Activated naive CD4-positive, alpha-beta T cell treated with anti-CD3 and anti-CD28 coated beads, Interleukin-2, amount 10 ng/mL, durations not matched to agents 7 days and 5 days (primary cell): ENCODE measurements at places on chromosomes 3 and 15.

- H3K36me3 ChIP-seq, result no peaks in the 10 kb centered on the region
- H3K4me1 ChIP-seq, result no peaks in the 10 kb centered on the region
- H3K4me3 ChIP-seq, result no peak overlapping the region
- DNase-seq, result no peak
These were observed 50.9 kb upstream of the ARL6 start for GRCh38 chr3:97713634-97714033.

DNA sequence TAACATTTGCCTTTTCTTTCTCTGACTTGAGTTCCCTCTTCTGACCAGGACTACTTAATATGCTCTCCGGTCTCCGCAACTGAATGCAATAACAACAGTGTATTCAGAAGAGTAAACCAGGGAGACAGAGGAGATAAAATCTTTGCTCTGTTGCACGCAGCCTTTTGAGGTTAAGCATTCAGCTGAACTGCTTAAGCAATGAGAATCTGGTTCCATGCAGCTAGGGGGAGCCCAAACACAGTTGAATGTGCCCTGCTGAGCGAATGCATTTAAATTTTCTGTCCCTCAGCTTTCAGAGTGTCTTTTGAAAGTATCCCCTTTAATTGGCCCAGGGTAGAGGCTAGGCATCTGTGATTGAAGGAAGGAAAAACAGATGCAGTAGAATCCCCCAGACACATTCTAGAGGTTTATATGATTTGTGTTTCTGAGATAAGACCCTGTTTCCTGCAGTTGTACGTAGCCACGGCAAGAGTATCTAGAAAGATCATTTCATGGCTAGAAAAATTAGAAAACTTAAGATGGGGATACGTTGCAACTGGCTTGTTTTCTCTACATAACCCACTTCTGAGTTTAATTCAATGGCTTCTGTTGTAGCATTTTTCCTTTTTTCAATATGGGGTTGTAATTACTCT lies 309.6 kb downstream of the TUSC7 start:
- DNase-seq, result peak; percentile 22
- H3K4me3 ChIP-seq, result no peak overlapping the region
- H3K27ac ChIP-seq, result no peak overlapping the region
- no peaks in the 10 kb centered on the region for H3K4me1 ChIP-seq

GRCh38 chr15:49438962-49439631 lies 16.1 kb downstream of the FGF7 start:
- H3K4me3 ChIP-seq, result no peak overlapping the region
- H3K27ac ChIP-seq, result no peak overlapping the region
- no peak for DNase-seq
- no peaks in the 10 kb centered on the region for H3K4me1 ChIP-seq
- no peaks in the 10 kb centered on the region for H3K27me3 ChIP-seq

- H3K36me3 ChIP-seq, result no peaks in the 10 kb centered on the region
- H3K27ac ChIP-seq, result no peak overlapping the region
- H3K4me1 ChIP-seq, result peaks cover 14% of the 10 kb centered on the region
- no peak overlapping the region for H3K4me3 ChIP-seq
- DNase-seq, result no peak
These were observed 11.0 kb upstream of the STARD5 start for GRCh38 chr15:81334768-81335435.

GRCh38 chr3:171311784-171312183 lies 148.4 kb downstream of the TNIK start:
- no peaks in the 10 kb centered on the region for H3K27me3 ChIP-seq
- peaks cover 32% of the 10 kb centered on the region for H3K4me1 ChIP-seq
- peak; percentile 26 for DNase-seq
- H3K36me3 ChIP-seq, result peaks cover 12% of the 10 kb centered on the region

GRCh38 chr3:11238060-11238459 lies 34.1 kb upstream of the ATG7 start:
- no peaks in the 10 kb centered on the region for H3K36me3 ChIP-seq
- no peak overlapping the region for H3K4me3 ChIP-seq
- no peak overlapping the region for H3K27ac ChIP-seq
- peaks cover 26% of the 10 kb centered on the region for H3K27me3 ChIP-seq
- H3K4me1 ChIP-seq, result peaks cover 5% of the 10 kb centered on the region

GRCh38 chr3:101381809-101382208 lies 61.4 kb upstream of the IMPG2 start:
- no peak overlapping the region for H3K4me3 ChIP-seq
- DNase-seq, result no peak
- no peak overlapping the region for H3K27ac ChIP-seq
- H3K27me3 ChIP-seq, result no peaks in the 10 kb centered on the region

GRCh38 chr3:73538486-73538885 lies 86.3 kb downstream of the PDZRN3 start:
- H3K27me3 ChIP-seq, result no peaks in the 10 kb centered on the region
- no peaks in the 10 kb centered on the region for H3K36me3 ChIP-seq
- H3K27ac ChIP-seq, result no peak overlapping the region
- no peak overlapping the region for H3K4me3 ChIP-seq
- H3K4me1 ChIP-seq, result no peaks in the 10 kb centered on the region
- no peak for DNase-seq

GRCh38 chr15:80309769-80310384 lies 57.9 kb upstream of the CTXND1 start:
- H3K27me3 ChIP-seq, result peaks cover 6% of the 10 kb centered on the region
- H3K27ac ChIP-seq, result no peak overlapping the region
- H3K4me3 ChIP-seq, result no peak overlapping the region
- H3K4me1 ChIP-seq, result no peaks in the 10 kb centered on the region
- no peak for DNase-seq
- H3K36me3 ChIP-seq, result no peaks in the 10 kb centered on the region

GRCh38 chr15:82804575-82804949 lies 1.3 kb downstream of the FSD2 start:
- peaks cover 10% of the 10 kb centered on the region for H3K4me1 ChIP-seq
- peaks cover 56% of the 10 kb centered on the region for H3K27me3 ChIP-seq
- no peaks in the 10 kb centered on the region for H3K36me3 ChIP-seq
- no peak for DNase-seq
- no peak overlapping the region for H3K27ac ChIP-seq

GRCh38 chr15:90200534-90201129 lies 498 bp upstream of the SEMA4B start:
- peaks cover 22% of the 10 kb centered on the region for H3K27me3 ChIP-seq
- peaks cover 5% of the 10 kb centered on the region for H3K36me3 ChIP-seq
- DNase-seq, result no peak
- H3K4me3 ChIP-seq, result peak overlapping the region; percentile 79
- peaks cover 26% of the 10 kb centered on the region for H3K4me1 ChIP-seq

DNA sequence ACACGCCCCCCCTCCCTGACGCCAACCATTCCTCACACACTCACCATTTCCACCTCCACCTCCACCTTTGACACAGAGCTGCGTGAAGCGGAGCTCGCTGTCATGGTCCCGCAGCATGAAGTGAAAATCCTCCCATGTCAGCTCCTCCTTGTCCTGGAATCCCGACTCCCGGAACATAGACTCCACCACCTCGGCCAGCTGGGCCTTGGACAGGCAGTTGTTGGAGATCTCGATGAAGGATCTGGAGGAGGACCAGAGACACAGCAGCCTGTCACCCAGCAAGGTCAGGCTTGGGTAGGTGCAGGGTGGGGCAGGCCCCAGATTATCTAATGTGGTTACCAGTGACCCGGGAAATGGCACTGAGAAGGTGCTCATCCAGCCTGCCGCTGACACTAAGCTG lies 12.2 kb downstream of the DUOX2 start:
- no peaks in the 10 kb centered on the region for H3K4me1 ChIP-seq
- H3K27me3 ChIP-seq, result peaks cover 41% of the 10 kb centered on the region
- H3K27ac ChIP-seq, result no peak overlapping the region
- H3K4me3 ChIP-seq, result no peak overlapping the region
- H3K36me3 ChIP-seq, result no peaks in the 10 kb centered on the region
- no peak for DNase-seq

DNA sequence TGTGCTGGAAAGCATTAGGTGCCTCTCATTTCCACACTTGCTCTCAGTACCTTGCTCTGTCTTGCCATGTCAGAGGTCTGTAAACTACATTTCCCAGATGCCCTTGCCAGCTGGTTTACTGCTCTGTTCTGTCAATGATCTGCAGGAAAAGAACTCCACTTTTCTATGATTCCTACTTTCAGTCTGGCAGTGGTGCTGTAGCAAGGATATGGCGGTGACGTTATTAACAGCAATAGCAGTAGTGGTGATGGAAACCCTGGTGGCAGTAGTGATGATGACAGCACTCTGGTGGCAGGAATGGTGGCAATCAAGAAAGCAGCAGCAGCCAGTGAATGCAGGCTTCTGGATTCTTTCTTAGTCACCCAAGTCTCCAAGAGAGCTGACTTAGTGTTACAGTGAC lies 665.2 kb downstream of the DIPK2A start:
- no peak for DNase-seq
- no peak overlapping the region for H3K27ac ChIP-seq
- H3K36me3 ChIP-seq, result no peaks in the 10 kb centered on the region

DNA sequence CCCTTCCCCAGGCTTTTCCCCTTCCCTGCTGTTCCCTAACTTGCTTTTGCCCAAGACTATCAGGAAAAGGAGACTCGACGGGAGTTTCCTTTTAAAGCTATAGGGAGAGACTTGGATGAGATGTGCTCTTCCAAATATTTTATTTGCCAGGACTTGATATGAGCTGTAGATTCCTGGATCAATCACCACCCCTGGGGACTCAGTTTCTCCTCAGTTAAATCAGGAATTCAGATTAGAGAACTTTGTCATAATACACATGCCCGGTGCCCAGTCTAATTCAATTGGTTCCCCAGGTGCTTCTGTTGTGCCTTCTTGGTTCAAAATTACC lies 46.6 kb downstream of the SMAD6 start:
- H3K4me3 ChIP-seq, result no peak overlapping the region
- H3K27ac ChIP-seq, result no peak overlapping the region
